ENCODE measurements at places on chromosomes 5 and 9. TPM values are rescaled to one million over a fixed set of nuclear protein-coding genes. Genes with fewer than 3 reads are reported as not detected.

Gene ORM1
- total RNA-seq = not detected

Gene ZNF658
- 5.9 TPM for total RNA-seq

Gene FOXD4L6
- 0.13 TPM for total RNA-seq

Gene SLC6A7
- not detected for total RNA-seq

Gene IFNA21
- not detected for total RNA-seq

Gene GRAMD2B
- total RNA-seq = 12.0 TPM

Gene ZFP2
- 0.53 TPM for total RNA-seq

Gene PCDHGA9
- total RNA-seq = 1.5 TPM

Gene ZNF474
- 0.26 TPM for total RNA-seq

Gene FBP2
- not detected for total RNA-seq

Gene SLCO4C1
- 0.38 TPM for total RNA-seq

Gene PIGO
- total RNA-seq = 25.3 TPM

Gene CTXN3
- not detected for total RNA-seq

Gene C9orf50
- total RNA-seq = not detected

Gene GLDC
- total RNA-seq = not detected

Gene GFM2
- 41.0 TPM for total RNA-seq

Gene FOXD4L3
- not detected for total RNA-seq

Gene LIFR
- total RNA-seq = 4.4 TPM

Gene PTGDS
- total RNA-seq = 0.26 TPM

Gene DNAI1
- total RNA-seq = not detected

Gene CDC25C
- total RNA-seq = 0.26 TPM

Gene ZNF782
- 2.1 TPM for total RNA-seq

Gene ENTPD2
- total RNA-seq = 0.79 TPM

Gene MAP3K1
- 10.3 TPM for total RNA-seq

Gene FCN1
- not detected for total RNA-seq

Gene TMEM171
- total RNA-seq = 0.51 TPM

Gene JAKMIP2
- not detected for total RNA-seq

Gene ACTBL2
- total RNA-seq = under 0.01 TPM

Gene NELFB
- 67.9 TPM for total RNA-seq

Gene PTGER4
- 6.1 TPM for total RNA-seq

Gene GABRB2
- total RNA-seq = not detected

Gene ARID3C
- 0.26 TPM for total RNA-seq

Gene FAM81B
- not detected for total RNA-seq

Gene NR5A1
- not detected for total RNA-seq

Gene SCGB3A2
- not detected for total RNA-seq

Gene CDHR2
- total RNA-seq = under 0.01 TPM

Gene IL5
- total RNA-seq = not detected

Gene HAVCR2
- total RNA-seq = 0.53 TPM

Gene RASGEF1C
- total RNA-seq = under 0.01 TPM

Gene SPATA31A1
- not detected for total RNA-seq

Gene C9
- not detected for total RNA-seq

Gene TMEM174
- total RNA-seq = not detected

Gene IFNK
- total RNA-seq = not detected

Gene SPATA31D1
- total RNA-seq = not detected

Gene NADK2
- total RNA-seq = 33.9 TPM

Gene STKLD1
- total RNA-seq = under 0.01 TPM

Gene SLCO6A1
- under 0.01 TPM for total RNA-seq

Gene POU5F2
- 0.64 TPM for total RNA-seq

Gene TMED9
- 184 TPM for total RNA-seq

Measured in bronchial epithelial cell (primary cell).